ENCODE measurements at places on chromosomes 2 and 18.

DNA sequence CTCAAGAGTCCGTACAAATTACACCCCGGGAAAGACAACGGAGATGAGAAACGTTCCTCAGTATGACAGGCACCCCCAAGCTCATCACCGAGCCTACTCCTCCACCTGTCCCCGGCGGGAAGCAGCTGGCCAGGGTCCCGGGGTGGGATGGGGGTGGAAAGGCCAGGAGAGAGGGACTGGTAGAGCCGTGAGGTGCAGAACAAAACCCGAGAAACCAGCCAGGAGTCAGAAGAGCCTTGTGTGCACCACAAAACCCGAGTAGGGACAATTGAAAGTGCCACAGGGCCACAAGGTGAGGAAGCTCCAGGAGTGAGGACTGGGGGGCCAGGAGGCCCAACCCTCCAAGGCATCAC is 75.5 kb upstream of the SALL3 start:
- no peak for DNase-seq

GRCh38 chr18:78794071-78794430 is 185.6 kb upstream of the SALL3 start:
- DNase-seq: no peak

- DNase-seq: no peak
Measured at GRCh38 chr2:51638811-51639210, 606.9 kb upstream of the NRXN1 start.

DNA sequence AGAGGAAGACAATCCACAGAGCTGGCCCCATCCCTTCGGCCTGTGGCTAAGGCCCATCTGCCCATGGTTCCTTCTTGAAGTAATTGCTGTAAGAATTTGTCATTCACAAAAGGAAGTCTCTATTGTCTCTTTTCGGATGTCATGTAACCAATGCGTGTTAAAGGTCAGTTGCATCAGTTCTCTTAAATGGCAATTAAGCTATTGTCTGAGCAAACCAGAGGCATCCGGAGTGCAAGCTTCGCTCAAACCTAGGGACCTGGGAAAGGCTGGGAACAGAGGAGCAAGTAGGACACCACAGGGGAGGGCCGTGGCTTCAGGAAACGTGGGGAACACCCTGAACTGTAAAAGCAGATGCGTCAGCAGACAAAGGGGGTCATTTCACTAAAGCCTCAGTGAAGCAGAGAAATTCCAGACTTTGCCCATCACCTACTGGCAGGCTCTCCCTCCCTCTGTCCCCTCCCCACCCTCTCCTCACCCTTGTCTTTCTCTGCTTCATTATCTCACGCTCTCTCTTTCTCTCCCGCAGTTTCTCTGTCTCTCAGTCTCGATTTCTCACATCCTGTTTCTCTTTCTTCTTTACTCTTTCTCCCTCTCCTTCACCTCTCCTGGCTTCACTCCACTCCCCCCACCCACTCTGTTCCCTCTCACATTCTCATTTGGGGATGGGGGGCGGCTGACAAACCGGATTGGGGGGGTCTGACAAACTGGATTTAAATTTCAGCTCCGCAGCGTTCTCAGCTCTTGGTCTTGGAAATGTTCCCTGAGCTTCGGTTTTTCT is 204.6 kb upstream of the TNP1 start:
- DNase-seq: no peak

DNA sequence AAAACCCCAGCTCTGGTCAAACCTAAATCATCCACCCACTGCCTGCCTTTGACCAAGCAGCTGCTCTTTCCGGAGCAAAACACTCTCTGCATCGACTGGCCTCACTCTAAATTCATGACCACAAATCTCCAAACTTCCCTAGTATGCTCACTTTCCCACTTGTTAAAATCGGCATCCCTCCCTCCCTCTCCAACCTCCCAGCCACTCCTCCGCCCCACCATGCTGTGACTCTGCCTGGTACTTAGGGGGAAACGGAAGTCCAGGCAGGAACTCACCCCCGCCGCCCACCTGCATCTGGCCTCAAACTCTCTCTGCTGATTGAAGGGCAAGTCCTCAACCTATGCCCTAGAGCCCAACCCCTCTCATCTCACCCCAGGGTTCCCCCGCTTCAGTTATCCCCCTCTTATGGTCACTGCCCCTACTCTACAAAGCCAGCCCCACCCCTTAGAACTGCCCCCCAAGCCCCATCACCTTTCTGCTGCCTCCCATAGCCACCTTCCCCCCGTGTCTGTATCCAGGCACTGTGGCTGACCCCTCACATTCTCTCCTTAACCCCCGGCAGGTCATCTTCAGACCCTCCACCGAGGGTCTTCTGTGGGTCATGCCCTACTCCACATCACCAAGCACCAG is 3.8 kb upstream of the ADRA2B start:
- no peak for DNase-seq

DNA sequence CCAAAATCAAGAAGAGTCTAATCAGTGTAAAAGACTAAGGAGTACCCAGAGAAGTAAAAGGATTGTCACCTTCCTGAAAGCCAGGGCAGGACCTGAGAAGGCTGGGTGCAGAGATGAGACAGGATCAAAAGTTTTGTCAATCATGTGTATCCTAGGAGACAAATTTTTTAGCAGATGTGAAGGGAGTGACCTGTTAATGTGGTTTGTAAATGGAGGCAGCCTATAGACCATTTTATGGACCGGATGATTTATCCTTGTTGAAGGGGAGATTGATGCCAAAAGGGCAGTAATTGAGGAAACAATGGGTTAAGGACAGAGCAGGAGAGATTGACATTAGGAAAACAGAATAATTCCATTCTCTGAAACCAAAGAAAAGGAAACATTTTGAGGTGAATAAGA is 813 bp downstream of the NDC80 start:
- no peak for DNase-seq

All from naive B cell (primary cell).